ENCODE measurements at places on chromosomes 2 and 18.

- DNase-seq: no peak
These were observed 10.3 kb downstream of the DNAH6 start for GRCh38 chr2:84526562-84526961.

- DNase-seq: no peak
These were observed 10.4 kb downstream of the GAREM1 start for GRCh38 chr18:32460171-32460731.

- no peak for DNase-seq
These were observed 90.6 kb upstream of the ARL4C start for GRCh38 chr2:234587341-234588053.

DNA sequence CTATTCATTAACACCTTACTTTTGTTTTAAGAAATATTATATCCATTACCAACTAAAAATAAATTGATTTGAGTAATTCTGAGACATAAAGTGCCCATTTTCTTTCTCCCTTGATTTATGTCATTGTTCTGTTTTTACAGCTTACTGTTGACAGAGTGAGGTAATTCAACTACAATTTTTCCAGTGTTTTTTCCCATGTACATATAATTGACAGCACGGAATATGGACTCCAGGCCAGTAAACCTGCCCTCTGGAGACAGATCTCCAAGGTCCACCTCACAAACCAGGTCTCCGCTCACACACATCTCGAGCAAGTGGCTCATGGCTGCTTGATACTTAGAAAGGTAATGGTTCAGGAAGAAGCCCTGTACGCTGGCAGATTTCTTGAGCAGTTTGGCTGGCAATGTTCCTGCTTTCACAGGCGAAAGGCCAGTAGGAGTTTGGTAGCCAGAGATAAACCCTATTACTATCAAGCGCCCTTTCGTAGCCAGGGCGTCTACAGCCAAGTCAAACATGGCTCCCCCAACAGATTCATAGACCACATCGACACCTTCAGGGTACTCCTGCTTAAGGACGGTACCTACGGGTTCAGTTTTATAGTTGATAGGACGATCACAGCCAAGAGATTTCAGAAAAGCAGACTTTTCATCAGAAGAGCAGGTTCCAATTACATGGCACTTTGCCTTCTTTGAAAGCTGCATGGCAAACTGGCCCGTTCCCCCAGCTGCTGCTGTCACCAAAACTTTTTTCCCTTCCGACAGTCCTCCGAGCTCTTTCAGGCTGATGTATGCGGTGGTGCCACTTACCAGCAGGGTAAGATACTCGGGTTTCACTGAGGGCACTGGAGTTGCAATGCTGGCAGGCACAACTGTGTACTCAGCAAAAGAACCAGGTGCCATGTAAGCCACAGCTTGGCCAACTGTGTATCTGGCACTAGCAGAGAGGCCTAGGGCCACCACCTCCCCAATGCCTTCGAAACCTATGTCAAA, 7.4 kb downstream of the PTGR3 start:
- no peak for DNase-seq

- no peak for DNase-seq
These were observed 9.3 kb upstream of the NMS start for GRCh38 chr2:100460904-100461530.

DNA sequence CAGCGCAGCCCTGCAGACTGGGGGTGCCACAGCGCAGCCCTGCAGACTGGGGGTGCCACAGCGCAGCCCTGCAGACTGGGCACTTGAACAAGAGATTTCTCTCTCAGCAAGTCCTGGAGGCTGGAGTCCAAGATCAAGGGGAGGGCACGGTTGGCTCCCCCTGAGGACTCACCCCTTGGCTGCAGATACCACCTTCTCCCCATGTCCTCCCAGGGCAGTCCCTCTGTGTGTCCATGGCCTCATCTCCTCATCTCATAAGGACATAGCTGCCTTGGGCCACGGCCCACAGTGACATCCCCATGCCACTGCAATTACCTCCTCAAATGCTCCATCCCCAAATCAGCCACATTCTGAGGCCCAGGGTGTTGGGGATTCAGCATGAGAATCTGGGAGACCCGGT, 98.2 kb downstream of the TPO start:
- no peak for DNase-seq

All from upper lobe of left lung (tissue), 6 donors.